ENCODE measurements at places on chromosomes 6 and 20.

GRCh38 chr20:61548069-61548468 lies 296.0 kb downstream of the CDH4 start:
- no peak for DNase-seq

- DNase-seq, result no peak
These were observed 25.6 kb upstream of the SLPI start for GRCh38 chr20:45279992-45280391.

- DNase-seq, result no peak
These were observed 23.1 kb upstream of the SMOC2 start for GRCh38 chr6:168417679-168418557.

GRCh38 chr20:33010133-33010504 lies 2.6 kb downstream of the BPIFB2 start:
- no peak for DNase-seq

GRCh38 chr6:99612551-99613408 lies 6.1 kb downstream of the PRDM13 start:
- DNase-seq, result no peak

DNA sequence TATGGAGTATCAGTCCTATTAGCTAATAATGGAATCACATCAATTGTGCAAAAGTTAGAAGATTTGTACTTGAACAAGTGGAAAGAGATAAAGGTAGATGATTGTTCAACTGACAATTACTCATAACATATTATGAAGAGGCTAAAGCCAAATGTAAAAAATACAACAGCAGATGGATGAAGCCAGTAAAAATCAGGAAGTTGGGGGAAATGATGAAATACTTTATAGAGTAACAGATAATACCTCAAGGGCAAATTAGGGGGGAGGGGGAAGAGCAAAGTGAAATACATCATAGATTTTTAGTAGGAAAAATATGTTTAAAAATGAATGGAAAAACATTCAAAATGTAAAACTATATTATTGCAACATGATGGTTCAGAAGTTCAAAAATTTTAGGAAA lies 114.0 kb downstream of the PDSS2 start:
- DNase-seq, result no peak

DNA sequence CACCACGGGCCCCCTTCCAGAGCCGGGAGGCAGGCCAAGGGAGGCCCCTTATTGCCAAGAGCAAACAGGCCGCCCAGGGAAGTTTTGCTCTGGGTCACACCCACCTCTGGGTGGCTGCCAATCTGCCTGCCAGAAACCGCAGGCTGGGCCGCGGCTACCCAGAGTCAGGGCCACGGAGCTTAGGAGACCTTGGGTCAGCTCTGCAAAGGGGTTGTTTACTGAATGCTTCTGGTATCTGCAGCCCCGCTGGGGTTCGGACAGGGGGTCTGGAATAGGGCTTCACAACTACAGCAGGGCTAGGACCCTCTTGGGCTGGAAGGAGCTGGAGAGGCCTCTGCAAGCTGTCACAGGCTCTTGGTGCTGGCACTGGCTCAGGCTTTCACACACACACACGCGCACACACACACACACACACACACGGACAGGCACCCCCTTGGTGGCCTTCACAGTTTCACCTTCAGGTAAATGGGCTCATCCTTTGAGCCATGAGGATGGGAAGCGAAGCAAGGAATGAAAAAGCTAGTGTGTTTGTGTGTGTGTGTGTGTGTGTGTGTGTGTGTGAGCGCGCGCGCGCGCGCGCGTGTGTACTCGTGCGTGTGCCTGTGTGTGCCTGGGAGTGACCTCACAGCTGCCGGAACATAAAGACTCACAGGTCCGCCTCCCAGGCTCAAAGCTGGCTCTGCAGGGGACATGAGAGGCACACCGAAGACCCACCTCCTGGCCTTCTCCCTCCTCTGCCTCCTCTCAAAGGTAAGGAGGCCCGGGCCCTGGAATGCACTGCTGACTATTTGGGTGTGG lies at the start of gene CCN5:
Gene CCN5 (plus strand): TSS at position 669 of the 798 bp plus-strand sequence. CDS start 22 bp downstream, at position 691.
- no peak for DNase-seq

GRCh38 chr20:25203871-25204320 lies 8.4 kb downstream of the ENTPD6 start:
- no peak for DNase-seq

- no peak for DNase-seq
These were observed 35.6 kb upstream of the LAMP5 start for GRCh38 chr20:9478771-9479170.

DNA sequence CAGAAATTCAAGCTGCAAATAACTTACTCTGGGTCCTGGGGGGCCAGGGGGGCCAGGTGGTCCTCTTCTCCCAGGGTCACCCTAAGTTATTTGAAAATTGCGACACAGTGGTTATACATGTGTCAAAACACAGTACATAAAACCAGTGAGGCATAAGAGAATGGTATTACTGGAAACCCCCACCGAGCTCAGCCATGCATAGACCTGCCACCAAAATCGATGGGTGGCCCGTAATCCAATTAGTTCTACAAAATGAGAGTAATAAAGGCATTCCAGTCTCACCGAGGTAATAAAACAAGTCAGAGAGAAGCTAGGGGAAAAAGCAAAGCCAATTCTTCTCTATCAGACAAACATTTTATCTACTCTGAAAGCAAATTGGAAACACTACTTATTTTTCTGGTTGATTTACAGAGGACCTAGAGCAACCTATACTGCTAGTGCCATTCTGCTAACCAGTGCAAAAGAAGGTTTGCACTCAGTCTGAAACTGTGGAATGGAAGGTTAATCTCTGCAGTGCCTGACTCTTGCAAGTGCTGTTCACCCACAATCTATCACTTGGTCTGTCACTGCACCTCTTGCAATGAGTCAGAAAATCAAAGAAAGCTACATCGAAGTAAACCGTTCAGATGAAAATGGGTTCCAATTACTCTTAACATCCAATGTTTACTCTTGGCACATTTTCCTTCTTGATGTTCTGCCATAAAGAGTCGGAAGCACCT lies 32.4 kb downstream of the COL9A1 start:
- DNase-seq, result no peak

DNA sequence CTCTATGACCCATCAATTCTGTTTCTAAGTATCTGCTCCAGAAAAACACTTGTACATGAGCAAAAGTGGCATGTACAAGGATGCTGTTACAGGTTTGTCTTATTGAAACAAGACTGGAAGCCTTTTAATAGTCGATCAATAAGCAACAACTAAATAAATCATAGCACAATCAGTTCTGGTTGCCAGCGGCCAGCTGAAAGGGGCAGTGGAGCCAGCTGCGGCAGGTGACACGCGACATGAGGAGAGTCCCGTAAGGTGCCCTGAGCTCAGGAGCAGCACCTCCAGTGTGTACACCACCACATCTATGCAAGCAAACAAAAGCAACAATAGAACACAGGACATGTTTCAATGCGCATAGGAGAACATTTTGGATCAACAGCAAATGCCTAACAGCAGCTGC lies 20.7 kb upstream of the NNAT start:
- DNase-seq, result no peak

- DNase-seq, result no peak
These were observed 188.4 kb downstream of the JARID2 start for GRCh38 chr6:15434263-15434662.

GRCh38 chr20:11174861-11175260 lies 501.1 kb upstream of the JAG1 start:
- no peak for DNase-seq

DNA sequence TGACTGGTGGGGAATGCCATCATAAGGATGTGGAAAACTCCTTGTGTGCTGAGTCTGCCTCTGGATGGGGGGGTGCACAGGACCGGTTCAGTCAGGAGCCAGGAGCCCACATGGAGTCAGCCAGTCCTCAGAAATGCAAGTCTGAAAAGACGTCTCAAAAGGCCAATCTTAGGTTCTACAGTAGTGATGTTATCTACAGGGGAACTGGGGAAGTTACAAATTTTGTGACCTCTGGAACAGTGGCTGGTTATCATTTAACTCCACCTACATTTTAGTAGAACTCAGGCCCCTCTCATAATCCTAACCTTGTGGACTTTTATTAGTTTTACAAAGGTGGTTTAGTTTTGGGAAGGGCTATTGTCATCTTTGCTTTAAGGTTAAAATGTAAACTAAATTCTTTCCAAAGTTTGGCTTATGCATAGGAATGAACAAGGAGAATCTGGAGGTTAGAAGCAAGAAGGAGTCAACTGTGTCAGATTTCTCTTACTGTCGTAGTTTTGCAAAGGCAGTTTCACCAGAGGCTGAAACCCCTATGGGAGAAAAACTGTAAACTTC lies 13.7 kb upstream of the TBC1D22B start:
- no peak for DNase-seq

DNA sequence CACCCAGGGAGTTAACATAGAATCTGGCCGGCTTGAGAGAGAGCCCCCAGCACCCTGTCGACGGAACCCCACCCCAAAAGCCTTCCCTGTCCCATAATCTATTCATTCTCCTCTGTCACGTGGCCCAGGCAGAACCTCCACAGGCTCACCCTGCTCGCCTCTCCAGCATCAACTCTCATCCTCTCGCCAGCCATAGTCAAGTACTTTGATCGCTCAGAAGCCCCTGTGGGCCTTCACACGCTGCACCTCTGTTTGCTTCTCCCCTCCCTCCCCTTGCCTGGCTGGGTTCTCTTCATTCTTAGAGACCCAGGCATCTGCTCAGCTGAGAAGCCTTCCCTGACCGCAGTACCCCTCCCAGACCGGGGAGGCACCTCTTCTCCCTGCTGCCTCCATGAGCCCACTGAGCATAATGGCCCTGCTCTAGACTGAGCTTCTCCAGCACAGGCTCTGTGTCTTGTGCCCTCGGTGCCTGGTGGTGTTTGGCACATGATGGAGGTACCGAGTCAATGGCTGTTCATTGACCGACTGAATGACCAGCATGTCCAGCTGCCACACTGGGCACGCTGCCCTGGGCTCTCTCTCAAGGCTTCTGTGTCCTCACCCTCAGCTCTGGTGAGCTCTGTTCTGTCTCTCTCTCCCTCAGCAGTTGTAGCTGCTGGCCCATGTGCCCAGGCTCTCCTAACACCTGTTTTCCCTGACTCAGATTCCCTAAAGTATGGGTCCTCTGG lies 33.7 kb downstream of the PKIG start:
- DNase-seq, result peak; percentile 14

GRCh38 chr20:1833728-1834726 lies 61.2 kb upstream of the SIRPA start:
- DNase-seq, result no peak

DNA sequence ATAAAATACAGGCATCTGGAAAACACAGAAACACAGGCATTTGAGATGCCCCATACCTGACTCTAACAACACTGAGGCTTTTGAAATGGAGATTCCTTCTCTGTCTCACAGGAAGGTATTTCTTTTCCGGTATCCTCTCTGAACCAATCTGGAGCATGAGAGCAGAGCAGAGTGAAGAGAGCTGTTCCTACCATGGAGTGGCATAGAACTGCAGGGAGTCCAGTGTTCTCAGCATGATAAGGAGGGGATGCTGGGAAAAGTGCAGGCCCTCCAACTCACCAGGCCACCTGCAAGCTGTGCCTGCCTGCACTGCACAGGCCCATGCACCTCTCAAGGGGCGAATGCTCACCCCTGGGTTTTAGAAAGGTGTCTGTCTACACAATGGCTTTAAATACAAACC lies 89.2 kb downstream of the FOXA2 start:
- DNase-seq, result no peak

GRCh38 chr6:2806644-2807043 lies 35.0 kb downstream of the SERPINB1 start:
- no peak for DNase-seq

- DNase-seq, result no peak
These were observed 2.6 kb downstream of the MAN1A1 start for GRCh38 chr6:119346936-119347335.

- no peak for DNase-seq
These were observed 5.9 kb downstream of the MAN1A1 start for GRCh38 chr6:119343573-119344146.

DNA sequence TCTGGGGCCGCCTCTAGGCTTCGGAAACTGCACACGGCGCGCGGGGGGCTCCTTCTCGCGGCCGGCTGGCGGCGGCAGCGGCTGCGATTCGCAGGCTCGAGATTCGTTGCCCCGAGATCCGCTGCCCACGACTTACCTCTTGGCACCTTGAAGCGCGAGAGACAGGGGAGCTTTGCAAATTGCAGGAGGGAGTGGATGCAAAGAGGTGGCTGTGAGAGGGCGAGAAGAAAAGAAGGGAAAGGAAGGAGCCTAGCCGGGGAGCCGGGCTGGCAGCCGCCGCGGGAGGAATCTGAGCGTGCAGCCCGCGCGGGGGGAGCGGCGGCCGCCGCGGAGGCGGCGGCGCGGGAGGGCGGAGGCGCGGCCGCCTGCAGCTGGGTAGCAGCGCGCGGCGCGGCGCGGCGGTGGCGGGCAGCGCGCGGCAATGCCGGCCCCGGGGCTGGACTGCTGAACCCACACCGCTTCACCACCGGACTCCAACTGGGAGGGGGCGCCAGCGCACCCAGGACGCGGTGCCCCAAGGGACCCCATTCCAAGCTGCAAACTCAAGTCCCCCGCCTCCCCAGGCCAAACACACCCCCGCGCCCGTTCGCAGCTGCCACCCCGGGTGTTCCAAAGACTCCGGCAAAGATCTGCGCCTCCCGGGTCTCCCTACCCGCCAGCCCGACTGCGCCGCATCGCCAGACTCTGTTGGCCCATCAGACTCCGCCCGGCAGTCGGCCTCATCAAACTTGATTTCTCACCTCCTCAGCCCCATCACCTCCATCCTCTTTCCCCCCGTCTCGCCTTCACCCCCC lies 44.2 kb upstream of the SUPT3H start:
- DNase-seq, result peak; percentile 35

GRCh38 chr6:15243910-15244619 lies 1.8 kb upstream of the JARID2 start:
- DNase-seq, result no peak

DNA sequence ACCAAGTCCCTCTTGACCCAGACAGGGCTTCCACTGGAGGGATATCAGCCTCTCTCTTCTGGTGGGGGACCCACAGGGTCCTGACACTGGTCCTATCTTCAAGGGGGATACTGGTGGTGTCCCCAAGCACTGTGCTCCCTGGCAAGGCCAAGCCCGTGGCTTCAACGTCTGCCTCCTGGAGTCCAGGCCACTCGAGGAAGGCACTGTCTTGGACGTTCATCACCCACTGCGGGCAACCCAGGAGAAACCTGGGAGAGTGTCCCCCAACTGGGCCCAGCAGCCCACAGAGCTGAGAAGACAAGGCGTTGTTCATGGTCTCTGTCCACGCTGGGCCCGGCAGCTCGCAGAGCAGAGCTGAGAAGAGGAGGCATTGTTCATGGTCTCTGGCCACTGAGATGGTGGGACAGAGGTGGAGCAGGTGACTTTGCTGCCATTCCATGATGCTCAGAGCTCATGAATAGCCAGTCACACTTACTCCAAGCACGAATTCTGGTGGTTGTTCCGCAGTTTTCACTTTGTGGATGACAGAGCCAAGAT lies 37.5 kb upstream of the FRMD1 start:
- no peak for DNase-seq

DNA sequence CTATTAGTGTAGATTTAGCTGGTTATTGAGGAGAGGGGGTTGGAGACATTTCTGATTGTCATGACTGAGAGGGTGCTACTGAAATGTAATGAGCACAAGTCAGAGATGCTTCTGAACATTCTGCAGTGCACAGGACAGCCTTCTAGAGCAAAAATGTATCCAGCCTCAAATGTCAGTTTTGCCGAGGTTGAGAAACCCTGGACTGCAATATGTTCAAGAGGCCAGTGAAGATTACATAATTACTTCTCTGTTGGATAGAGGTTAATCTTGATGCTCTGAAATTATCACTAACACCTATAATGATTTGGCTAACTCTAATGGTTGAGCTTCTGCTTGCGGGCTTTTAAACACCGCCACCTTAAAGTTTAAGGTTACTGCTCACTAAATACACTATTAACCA lies 3.4 kb upstream of the DUSP22 start:
- DNase-seq, result no peak

- DNase-seq, result no peak
These were observed 53.3 kb upstream of the EYS start for GRCh38 chr6:65760285-65760684.

GRCh38 chr6:27066802-27067201 lies 180.7 kb upstream of the PRSS16 start:
- no peak for DNase-seq

Measured in CD4-positive, alpha-beta T cell treated with Interleukin-15 for 1 hour (primary cell).